ENCODE measurements at places on chromosomes 3 and 15. TPM values are rescaled to one million over a fixed set of nuclear protein-coding genes. Genes with fewer than 3 reads are reported as not detected.

The CLDN18 gene
- not detected for total RNA-seq

The CEMIP gene
- not detected for total RNA-seq

The VPS13C gene
- total RNA-seq: 88.8 TPM

The GOLGA8T gene
- 0.77 TPM for total RNA-seq

The ZNF662 gene
- not detected for total RNA-seq

The LDHAL6B gene
- not detected for total RNA-seq

The ATP8B4 gene
- total RNA-seq: 98.3 TPM

The GRK7 gene
- not detected for total RNA-seq

The SIDT1 gene
- total RNA-seq: 51.9 TPM

The IGSF11 gene
- not detected for total RNA-seq

The SPINK8 gene
- total RNA-seq: not detected

The CCR9 gene
- 9.7 TPM for total RNA-seq

GRCh38 chr15:41020829-41021228 is 67.6 kb downstream of the CHAC1 start:
- no peak for DNase-seq

DNA sequence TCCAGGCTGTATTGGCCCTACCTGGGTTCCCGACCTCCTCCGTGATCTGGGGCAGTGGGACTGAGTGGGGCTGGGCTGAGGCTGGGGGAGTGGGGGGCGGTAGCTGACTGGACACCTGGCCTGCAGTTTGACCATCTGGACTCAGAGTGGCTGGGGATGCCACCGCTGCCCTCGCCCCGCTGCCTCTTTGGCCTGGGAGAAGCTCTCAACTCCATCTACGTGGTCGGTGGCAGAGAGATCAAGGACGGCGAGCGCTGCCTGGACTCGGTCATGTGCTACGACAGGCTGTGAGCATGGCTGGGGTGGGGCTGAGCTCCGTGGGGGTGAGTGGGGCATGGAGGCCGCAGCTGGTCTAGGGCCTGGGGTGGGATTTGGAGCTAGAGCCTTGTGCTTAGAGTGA is 2.7 kb downstream of the KLHL40 start:
- DNase-seq: no peak

DNA sequence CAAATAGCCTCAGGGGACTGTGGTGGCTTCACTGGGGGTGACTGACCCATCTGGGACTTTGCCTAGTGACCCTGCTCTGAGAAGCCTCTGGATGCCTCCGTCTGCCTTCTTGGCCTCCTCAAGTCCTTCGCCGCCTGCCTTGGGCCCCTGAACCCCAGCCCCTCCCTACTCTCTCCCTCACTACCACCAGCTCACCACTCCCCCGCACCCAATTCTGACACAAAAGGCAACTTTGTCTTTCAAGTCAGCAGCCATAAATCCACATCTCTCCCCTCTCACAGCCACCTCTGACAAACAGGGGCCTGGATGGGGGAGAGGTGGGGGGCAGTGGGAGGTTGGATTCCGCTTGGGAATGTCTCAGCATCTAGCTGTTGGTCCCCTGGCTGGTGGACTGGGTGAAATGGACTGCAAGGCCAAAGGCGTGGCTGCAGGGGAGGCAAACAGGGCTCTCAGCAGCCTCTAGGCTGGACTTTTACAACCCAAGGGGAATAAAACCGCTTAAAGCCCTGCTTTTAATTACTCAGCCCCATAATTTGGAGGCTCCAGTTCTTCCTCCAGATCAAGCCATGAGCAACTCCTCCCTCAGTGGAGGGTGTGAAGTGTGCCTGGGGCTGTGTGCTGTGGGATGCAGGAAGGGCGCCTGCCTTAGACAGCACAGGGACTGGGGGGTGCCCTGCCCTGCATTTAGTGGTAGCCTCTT is 33.4 kb downstream of the IGDCC3 start:
- DNase-seq: no peak

- no peak for DNase-seq
These were observed 354.1 kb downstream of the GABRG3 start for GRCh38 chr15:27324886-27325615.

- DNase-seq: no peak
These were observed 227.6 kb downstream of the MINAR1 start for GRCh38 chr15:79659691-79660090.

DNA sequence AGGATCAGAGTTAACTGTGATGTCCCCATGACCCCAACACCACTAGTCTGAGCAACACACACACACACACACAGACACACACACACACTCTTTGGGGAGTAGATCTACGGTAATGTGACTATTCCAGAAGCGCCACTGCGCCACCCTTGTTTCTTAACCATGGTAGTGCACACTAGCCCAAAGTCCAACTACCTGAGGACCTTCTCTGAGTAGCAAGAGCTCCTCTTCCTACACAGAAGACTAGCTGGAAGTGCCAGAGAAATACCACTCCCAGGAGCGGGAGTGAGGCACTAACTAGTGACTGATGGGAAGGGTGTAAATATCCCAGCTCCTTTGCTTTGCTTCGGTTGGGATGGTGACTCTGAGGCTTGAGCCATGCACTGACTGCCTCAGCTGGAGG is 96.0 kb upstream of the EIF1B start:
- DNase-seq: no peak

GRCh38 chr3:141379250-141379966 is 11.1 kb downstream of the ZBTB38 start:
- DNase-seq: peak; percentile 80

- DNase-seq: no peak
These were observed 596.6 kb downstream of the GBE1 start for GRCh38 chr3:81164806-81165205.

All from activated CD8-positive, alpha-beta memory T cell treated with anti-CD3 and anti-CD28 coated beads, Interleukin-2, amount 10 ng/mL, durations not matched to agents 7 days and 5 days (primary cell).